H4 (cell line): ENCODE measurements at places on chromosomes 7 and 10. TPM values are rescaled to one million over a fixed set of nuclear protein-coding genes. Genes with fewer than 3 reads are reported as not detected.

TPST1 gene
- total RNA-seq, result 86.2 and 93.2 TPM in 2 replicates

AS3MT gene
- total RNA-seq, result not detected in 2 replicates

ELOVL3 gene
- total RNA-seq, result not detected in 2 replicates

DNA sequence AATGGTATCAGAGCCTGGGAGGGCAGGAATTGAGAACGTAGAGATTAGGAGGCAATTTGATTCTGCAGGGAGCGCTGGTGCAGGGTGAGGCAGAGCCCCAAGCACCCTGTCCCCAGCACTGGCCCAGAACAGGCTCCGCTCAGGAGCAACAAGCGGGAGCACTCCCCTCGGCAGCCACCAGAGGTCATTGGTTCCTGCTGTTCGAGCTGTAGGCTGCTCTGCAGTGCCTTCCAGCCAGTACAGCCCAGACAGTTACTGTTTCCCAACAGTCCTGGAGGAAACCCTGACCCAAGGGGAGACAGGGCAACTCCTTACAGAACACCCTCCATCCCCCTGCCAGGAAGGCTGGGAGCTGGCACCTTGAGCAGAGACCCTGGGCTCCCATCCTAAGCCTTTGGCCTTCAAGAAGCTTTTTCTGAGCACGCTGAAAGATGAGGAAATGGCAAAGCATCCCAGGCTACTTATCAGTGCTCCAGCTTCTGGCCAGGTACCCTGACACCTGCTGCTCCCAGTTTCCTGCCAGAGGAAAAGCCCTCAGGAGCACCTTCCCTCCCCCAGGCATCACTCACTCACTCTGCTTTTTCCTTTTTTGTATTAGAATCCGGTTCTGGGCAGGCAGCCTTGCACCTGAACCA is 71.2 kb upstream of the EFCAB10 start:
- peak; percentile 67 for DNase-seq

GRCh38 chr10:8050556-8051108 is 3.9 kb upstream of the GATA3 start:
- no peak for DNase-seq

- DNase-seq, result no peak
Measured at GRCh38 chr10:124959564-124959963, 17.6 kb downstream of the ZRANB1 start.

- DNase-seq, result no peak
Measured at GRCh38 chr10:94042834-94043175, 49.1 kb downstream of the PLCE1 start.

GRCh38 chr10:98420786-98421185 is 5.8 kb upstream of the PYROXD2 start:
- DNase-seq, result no peak

GRCh38 chr7:30430777-30431176 is 47.8 kb downstream of the NOD1 start:
- DNase-seq, result no peak

- no peak for DNase-seq
Measured at GRCh38 chr10:68684413-68684812, 36.6 kb upstream of the CCAR1 start.

DNA sequence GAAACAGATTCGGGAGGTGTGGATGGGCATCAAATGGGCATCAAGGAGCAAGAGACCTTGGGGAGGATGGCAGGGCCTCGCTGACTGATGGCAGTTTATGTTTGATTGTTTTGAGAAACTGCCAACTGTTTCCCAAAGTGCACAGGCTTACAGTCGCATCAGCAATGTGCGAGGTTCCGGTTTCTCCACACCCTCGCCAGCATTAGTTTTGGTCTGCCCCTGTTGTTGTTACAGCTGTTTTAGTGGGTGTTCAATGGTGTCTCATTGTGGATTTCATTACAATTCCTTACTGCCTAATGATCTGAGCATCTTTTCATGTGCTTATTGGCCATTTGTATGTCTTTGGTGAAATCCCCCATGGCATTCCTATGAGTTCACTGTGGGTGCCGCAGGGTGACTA is 24.4 kb downstream of the AKR1E2 start:
- DNase-seq, result no peak

- no peak for DNase-seq
Measured at GRCh38 chr10:30039988-30040387, 19.4 kb downstream of the JCAD start.

DNA sequence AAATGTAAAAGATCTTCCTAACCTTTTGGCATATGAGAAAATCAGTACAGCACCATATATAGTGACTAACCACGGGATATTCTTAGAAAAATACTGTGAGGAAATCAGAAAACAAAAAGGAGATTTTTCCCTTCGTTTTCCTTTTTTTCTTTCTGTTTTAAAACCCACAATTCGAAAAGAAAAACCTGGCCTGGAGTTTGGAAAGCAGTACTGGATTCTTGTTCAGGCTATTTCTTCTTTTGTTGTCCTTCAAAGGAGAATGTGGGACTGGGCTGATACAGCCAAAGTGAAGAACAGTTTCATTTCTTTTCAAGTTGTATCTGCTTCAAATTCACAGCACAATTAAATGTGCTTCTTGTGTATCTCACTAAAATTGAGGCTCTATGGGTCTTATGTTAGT is 156.8 kb upstream of the PHYHIPL start:
- DNase-seq, result no peak

DNA sequence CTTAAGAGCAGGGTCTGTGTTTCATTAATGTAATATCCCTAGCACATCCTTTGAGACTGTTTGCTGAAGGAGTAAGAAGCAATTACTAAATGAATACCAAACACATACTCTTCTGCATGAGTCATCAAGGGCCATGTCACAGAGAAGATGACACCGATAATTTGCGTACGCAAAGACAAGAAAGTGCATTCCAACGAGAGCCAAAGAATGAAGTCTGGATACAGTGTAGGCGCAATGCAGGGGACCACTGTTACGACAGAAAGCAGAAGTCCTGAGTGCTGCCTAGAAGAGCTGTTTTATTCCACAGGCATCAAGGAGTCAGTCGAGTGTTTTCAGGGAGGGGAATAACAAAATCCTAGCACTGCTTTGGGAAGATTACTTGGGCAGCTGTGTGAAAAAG is 62.7 kb downstream of the VPS41 start:
- DNase-seq, result no peak

DNA sequence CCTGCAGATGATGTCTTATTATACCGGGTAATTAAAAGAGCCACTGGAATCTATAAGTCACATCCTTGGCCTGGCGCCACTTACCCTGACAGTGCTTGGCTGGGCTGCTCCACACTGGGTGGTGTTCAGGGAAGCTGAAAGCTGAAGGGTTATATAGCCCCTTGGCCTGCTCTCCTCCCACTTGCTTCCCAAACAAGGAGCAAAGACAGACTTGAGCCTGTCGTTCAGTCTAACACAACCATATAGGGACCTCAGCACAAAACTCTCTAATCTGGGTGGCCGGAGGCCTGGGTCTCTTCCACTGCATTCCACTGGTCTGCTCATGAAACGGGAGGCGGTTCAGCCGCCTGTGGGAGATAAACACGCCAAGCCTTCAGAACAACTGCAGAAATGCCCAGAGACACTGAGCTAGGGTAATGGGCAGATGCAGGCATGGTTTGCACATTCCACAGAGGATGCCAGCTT is at the start of gene ACTA2:
ACTA2 (minus strand) TSS at position 127 of the 465 bp plus-strand sequence. CDS start 3,843 bp downstream, outside the sequence.
- DNase-seq, result no peak

- no peak for DNase-seq
Measured at GRCh38 chr7:84829719-84830118, 357.1 kb downstream of the SEMA3D start.
